GM12891 (cell line): ENCODE measurements at places on chromosomes 2 and 18.

- no peak for DNase-seq
These were observed 77.0 kb upstream of the TACR1 start for GRCh38 chr2:75276093-75277029.

DNA sequence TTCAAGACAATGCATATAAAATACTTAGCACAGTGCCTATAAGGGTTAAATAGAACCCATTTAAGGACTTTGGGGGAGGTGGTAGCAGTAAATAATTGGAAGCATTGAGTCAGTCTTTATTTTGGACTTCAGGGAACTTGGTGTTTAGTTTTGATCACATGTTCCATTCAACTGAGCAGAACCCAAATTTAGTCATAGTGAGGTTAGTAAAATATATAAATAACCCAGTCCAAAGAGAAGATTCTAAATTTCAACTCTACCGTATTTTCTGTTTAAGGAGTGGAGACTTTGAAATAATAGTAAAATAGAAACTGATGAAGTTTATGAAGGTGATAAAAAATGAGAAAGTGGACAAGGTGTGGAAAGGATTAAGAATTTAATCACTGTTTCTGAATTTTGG lies 19.7 kb downstream of the TWSG1 start:
- DNase-seq = no peak

DNA sequence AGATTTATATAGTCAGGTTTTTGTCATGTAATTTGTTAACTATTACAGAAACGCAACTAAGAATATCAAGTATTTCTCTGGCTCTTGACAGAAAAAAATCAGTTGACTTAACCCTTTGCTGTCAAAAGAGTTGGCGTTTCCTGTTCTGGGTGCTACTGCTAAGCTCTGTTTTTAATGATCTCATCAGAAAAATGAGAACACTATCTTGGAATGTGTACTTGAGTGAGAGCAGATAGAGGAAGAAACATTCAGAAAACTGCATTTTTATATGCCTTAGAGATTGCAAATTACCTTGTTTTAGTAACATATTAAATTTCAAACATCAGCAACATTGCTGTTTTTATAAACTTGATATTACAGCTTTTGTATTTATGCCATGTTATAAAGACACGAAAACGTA lies 297.9 kb downstream of the RDH14 start:
- DNase-seq = no peak

- DNase-seq = no peak
These were observed 60.7 kb downstream of the SDC1 start for GRCh38 chr2:20164061-20164733.

DNA sequence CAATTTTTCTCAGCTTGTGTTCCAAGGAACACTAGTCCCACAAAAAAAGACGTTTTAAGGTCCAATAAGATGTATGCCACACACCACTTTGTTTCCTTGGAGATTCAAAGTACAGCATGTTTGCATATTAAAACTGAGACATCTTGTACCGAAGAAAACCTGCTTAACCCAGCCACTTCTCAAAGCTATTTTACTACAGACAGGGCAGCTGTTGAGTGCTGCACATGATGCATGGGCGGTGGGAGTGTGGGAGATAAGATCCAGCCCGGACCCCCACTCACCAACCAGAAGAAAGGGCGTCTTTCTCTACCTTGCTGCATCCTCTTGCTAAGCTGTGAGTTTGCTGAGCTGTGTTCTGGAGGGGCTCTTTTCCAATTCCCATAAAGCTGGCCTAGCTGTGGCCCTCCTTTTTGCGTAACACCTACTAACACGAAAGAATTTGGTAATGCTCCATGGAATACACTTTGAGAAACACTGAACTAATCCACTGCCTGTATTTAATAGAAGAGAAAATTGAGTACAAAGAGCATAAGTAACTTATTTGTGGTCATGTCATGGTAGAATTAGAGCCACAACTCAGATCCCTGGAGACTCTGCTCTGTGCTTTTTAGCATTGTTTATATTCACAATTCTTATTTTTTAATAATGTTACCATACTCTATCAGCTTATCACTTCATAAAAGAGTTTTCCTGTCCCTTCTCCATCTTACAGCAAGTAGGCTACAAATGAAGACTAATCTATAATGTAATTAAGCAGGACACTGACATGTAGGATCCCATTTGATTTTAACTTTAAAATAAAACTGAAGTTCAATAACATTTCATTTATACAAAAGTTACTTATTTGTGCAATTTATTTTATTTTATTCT lies 90.0 kb downstream of the PLEKHM3 start:
- DNase-seq = no peak

DNA sequence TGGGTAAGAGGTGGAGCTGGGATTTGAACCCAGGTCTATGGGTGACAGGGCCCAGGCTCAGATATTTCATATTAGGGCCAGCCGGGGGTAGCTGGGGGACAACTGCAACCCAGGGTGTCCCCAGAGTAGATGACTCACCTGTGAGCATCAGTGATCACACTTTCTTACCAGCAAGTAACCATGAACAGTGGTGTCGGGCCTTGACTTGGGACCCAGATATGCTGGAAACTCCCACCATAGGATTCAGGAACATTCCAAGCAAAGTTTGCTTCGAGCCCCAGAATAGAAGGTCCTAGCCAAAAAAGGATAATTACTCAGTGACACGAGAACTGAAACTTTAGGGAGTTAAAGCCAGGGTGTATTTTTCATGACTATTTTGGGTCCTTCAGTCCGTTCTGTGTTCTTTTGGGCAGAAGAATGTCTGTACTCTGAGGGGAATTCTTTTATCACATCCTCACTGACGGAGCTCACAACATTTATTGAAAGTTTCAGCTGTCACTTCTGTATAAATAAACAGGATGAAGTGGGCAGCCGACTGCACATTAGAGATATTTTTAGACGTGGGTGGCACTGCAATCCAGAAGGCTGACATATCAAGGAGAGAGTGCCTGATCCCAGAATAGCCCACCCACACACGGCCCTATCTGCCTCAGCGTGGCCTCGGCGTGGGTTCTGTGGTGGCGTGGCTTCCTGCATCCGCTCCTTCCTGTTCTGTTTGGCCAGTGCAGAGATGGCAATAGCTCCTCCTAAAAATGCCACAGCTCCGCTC lies 45.6 kb downstream of the RAMP1 start:
- DNase-seq = no peak

- no peak for DNase-seq
These were observed 655 bp downstream of the ACTR3 start for GRCh38 chr2:113890253-113891235.

DNA sequence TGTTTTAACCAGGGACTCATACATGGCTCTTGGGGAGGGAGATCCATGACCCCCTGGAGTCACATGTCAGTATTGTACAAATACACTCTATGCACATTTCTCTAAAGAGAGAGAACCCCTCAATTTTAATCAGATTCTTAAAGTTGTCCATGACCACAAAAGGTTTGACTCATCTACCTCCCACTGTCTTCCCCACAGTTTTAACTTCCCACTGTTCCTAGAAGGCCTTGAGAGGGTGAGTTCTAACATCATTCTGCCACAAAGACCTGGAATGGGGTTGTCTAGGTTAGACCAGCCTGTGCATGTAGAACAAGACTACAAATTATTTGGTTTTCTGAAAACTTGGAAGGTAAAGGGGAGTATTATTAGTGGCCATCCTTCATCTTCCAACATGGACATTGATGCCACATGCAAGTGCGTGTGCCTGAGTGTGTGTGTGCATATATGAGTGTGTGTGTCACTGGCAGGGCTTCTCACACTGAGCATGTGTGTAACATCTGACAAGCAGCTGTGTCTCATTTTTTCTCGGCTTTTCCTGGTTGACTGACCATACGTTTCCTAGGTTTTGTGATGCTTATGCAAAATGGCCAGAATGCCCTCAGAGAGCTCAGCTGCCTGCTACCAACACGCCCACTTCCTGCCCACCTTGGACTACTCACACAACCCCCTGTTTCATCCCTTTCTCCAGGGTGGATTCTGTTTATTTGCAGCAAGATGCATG lies 94.6 kb upstream of the LGALSL start:
- no peak for DNase-seq

GRCh38 chr2:54914637-54915036 lies 135.6 kb downstream of the RTN4 start:
- DNase-seq = no peak

GRCh38 chr2:207286106-207286505 lies 120.4 kb upstream of the KLF7 start:
- no peak for DNase-seq

GRCh38 chr2:167140767-167141166 lies 252.5 kb downstream of the XIRP2 start:
- no peak for DNase-seq

DNA sequence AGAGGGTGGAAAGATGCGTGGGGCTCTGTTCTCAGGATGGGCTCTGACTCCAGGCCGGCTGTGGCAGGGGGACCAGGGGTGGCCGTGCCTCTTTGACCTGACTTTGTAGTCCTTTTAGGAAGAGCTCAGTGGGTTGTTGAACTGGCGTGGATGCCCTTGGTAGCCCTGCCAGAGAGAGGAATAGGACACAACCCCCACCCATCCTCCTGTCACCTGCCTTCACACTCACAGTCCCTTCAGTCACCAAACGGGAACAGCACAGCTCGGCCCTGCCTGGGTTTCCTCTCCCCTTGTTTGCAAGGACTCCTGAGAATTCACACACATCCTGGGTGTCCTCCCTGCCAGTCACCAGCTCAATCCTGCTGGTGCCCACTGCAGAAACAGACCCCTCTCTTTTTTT lies 20.1 kb upstream of the MRPL33 start:
- no peak for DNase-seq

- DNase-seq = no peak
These were observed 813.9 kb upstream of the GYPC start for GRCh38 chr2:125842041-125842440.

DNA sequence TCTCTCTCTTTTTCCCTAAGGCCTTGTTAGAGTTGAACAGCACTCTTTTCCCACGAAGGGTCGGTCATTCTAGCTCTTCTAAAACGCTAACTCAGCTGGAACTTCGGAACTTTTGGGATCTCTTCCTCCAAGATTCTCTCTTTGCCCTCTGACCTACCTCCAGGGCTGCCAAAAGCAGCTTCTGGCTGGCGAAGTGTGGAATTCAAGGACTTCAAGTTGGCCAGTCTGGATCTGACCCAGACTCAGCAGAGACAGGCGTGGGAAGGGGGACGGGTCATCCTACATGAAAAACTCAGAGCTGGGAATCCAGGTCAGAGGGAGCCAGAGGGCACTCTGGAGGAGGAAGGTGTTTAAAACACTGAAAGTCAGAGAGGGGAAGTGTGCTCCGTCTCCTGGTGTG lies 305.5 kb upstream of the HDAC4 start:
- DNase-seq = no peak

DNA sequence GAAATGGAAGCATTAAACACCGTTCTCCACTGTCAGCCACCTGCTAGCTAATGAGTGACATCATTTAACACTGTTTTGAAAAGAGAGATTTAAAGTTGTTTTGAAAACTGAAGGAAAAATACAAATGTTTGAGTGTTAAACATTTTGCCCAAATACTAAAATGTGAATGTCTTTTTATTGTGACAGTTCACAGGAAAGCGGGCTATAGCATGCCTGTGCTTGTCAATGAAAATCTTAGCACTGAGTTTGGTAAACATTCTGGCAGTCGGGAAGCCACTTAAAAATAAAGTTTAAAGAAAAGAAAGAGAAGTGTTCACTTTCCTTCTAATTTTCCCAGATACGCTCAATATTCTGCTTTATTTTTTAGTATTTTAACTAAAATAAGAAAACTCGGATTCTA lies 40.3 kb upstream of the SMIM21 start:
- DNase-seq = no peak

- no peak for DNase-seq
These were observed 28.5 kb downstream of the TMEM131 start for GRCh38 chr2:97967216-97967592.

GRCh38 chr2:53826587-53827397 lies 33.0 kb downstream of the GPR75 start:
- no peak for DNase-seq

GRCh38 chr2:153917570-153917969 lies 45.8 kb downstream of the GALNT13 start:
- no peak for DNase-seq

GRCh38 chr2:95029898-95030341 lies 4.4 kb downstream of the MAL start:
- no peak for DNase-seq

DNA sequence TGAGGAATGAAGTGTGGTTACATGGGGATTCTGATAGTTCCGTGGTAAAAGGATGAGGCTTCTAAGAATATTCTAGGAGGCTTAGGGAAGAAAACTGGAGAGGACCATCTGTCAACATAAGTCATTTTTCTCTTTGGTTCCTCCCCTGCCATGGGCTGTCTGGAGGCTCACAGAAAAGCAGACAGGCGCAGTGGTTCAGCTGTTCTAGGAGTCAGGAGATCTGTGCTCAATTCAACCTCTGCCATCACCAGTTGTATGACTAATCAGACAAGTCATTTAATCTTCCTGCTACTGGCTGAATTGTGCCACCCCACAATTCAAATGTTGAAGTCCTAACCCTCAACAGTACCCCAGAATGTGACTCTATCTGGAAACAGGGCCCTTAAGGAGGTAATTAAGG lies 36.4 kb downstream of the ADAM17 start:
- no peak for DNase-seq

DNA sequence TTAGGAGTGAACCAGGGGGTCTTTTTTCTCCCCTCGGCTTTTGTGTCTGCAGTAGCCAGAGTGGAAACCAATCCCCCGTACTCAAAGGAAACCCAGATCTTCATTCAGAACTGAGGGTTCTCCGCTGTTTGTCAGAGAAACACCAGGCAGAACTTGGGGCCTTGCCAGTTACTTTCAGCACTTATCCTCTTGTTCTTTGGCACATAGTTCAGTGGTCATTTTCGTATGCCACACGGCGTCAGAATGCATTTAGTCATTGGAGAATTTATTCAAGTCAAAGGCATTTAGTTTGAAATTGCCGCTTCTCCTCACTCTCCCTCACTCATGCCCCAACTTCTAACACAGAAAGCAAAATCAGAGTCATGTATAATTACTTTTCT lies 102.9 kb downstream of the CABLES1 start:
- DNase-seq = no peak

DNA sequence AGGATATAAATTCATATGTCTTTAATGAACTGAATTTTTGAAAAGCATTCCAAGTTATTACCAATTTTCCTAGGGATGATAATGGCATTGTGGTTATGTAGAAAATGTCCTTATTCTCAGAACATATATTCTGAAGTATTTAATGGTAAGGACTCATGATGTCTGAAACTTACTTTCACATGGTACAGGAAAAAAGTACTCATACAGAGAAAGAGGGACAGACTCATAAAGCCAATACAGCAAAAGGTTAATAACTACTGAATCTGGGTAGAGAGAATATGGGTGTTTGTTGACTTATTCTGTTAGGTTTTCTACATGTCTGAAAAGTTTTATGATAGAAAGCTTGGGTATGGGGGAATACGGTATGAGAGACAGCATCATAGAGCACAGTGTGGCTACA lies 84.3 kb upstream of the SERTAD2 start:
- no peak for DNase-seq

GRCh38 chr18:68428661-68429060 lies 286.2 kb downstream of the TMX3 start:
- no peak for DNase-seq

- DNase-seq = no peak
These were observed 33.7 kb downstream of the EHBP1 start for GRCh38 chr2:62738981-62739936.

GRCh38 chr2:11365096-11365879 lies 20.9 kb upstream of the ROCK2 start:
- no peak for DNase-seq
